ENCODE measurements at places on chromosomes 3 and 15. TPM values are rescaled to one million over a fixed set of nuclear protein-coding genes. Genes with fewer than 3 reads are reported as not detected.

The GPR171 gene
- not detected for total RNA-seq

The CCNB2 gene
- total RNA-seq: 32.1 TPM

The PTH1R gene
- total RNA-seq: not detected

The STRIT1 gene
- total RNA-seq: not detected

The GOLGA6A gene
- total RNA-seq: not detected

The TMC3 gene
- total RNA-seq: under 0.01 TPM

The SNURF gene
- total RNA-seq: 8.7 TPM

The PPP4R2 gene
- total RNA-seq: 54.7 TPM

The SNX22 gene
- 0.18 TPM for total RNA-seq

The TGFBR2 gene
- 393 TPM for total RNA-seq

The RARRES1 gene
- 47.8 TPM for total RNA-seq

The CLDN16 gene
- total RNA-seq: 0.09 TPM

The AMIGO3 gene
- total RNA-seq: 0.27 TPM

The AADACL2 gene
- total RNA-seq: not detected

The NRG4 gene
- not detected for total RNA-seq

The TF gene
- 4.0 TPM for total RNA-seq

The FGD5 gene
- total RNA-seq: 0.18 TPM

The TRAIP gene
- total RNA-seq: 1.3 TPM

The CYP1A1 gene
- not detected for total RNA-seq

The IDH2 gene
- total RNA-seq: 28.6 TPM

The SETMAR gene
- total RNA-seq: 12.6 TPM

The UBA5 gene
- total RNA-seq: 120 TPM

All from fibroblast of the aortic adventitia (primary cell).